ENCODE measurements at places on chromosomes 4 and X.

- DNase-seq, result no peak
These were observed 177.0 kb upstream of the RASGEF1B start for GRCh38 chr4:81648576-81649275.

DNA sequence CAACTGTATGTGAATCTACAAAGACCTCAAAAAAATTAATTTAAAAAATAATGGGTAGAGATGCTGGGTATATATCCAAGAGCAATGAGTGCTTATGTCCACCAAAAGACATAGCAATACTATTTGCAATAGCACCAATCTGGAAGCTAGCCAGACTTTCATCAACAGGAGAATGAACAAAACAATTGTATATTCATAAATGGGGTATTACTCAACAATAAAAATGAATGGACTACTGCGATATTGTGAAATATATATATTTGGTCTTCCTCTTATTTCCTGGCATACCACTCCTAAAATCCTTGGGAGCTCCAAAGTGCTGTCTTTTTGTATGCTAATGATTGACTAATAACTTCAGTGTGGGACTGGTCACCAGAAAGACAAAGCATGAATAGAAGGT is 77.5 kb downstream of the MSN start:
- no peak for DNase-seq

- DNase-seq, result no peak
These were observed 35.1 kb upstream of the TACR3 start for GRCh38 chr4:103754844-103755243.

GRCh38 chr4:151173871-151174270 is 74.4 kb downstream of the RPS3A start:
- no peak for DNase-seq

- DNase-seq, result no peak
These were observed 107.4 kb upstream of the TSPAN5 start for GRCh38 chr4:98765771-98766170.

Measured in activated T-helper 1 cell treated with anti-CD3 and anti-CD28 coated beads, Interleukin-2, amount 50 U/mL, for 16 hours (primary cell).